ENCODE measurements at places on chromosomes 3 and 15.

DNA sequence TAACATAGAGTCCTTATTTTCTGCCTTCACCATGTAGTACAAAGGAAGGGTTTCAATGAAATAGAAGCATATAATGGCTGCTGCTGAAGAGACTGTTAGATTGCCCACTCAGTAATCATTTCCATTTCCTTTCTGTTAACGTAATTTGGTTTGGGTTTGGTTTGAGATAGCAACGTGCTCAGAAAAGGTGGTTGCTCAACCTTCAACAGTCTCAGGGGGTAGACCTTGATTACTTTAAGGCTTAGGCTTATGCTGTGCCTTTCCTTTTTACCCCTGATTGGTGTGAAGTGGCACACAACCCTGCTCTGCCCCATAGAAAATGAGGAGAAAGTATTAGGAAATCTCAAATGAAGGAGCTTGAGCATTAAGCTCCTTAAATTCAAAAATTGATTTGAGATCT lies 163.7 kb upstream of the TP63 start:
- DNase-seq, result no peak

GRCh38 chr15:70625438-70625837 lies 137.9 kb downstream of the UACA start:
- DNase-seq, result no peak

DNA sequence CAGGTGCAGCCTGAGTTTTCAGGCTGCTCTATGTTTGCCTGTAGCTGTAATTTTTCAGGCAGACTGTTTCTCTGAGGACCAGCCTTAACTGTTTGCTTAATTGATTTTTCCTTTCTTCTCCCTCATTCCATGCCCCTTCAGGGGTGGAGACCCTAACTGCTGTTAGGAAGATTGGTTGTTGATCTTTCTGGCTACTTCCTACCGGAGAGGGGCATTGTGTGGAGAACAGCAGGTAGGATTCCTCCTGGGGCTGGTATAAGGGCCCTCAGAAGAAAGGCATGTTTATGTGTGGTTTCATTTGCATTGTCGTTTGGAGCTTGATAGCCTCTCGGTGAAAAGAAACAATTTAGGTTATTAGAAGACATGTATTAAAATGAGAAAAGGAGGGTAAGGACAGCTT lies 56.9 kb upstream of the GOLGA6L2 start:
- no peak for DNase-seq

DNA sequence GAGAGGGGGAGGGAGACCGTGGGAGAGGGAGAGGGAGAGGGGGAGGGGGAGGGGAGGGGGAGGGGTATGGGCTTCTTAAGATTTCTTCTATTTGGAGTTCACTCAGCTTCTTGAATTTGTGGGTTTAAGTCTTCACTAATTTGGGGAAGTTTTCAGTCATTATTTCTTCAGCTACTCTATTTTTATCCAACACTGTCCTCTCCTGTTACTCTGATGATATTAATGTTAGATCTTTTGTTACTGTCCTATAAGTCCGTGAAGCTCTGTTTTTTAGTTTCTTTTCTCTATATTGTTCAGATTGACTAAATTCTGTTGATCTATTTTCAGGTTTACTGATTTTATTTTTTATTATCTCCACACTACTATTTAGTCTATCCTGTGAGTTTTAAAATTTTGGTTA lies 351.5 kb upstream of the TPM1 start:
- DNase-seq, result no peak

GRCh38 chr3:82814660-82815059 lies 1053.2 kb upstream of the GBE1 start:
- DNase-seq, result no peak

Data from stimulated activated naive CD8-positive, alpha-beta T cell treated with anti-CD3 and anti-CD28 coated beads, Interleukin-15, Interleukin-2, amounts not matched to agents 100 U/mL and 50 U/mL, for 24 hours (primary cell).